ENCODE measurements at places on chromosomes 11 and 22.

GRCh38 chr11:64186492-64187165 lies 658 bp downstream of the STIP1 start:
- peak; percentile 56 for DNase-seq

- DNase-seq = no peak
Measured at GRCh38 chr11:19352771-19353160, 112.0 kb upstream of the E2F8 start.

DNA sequence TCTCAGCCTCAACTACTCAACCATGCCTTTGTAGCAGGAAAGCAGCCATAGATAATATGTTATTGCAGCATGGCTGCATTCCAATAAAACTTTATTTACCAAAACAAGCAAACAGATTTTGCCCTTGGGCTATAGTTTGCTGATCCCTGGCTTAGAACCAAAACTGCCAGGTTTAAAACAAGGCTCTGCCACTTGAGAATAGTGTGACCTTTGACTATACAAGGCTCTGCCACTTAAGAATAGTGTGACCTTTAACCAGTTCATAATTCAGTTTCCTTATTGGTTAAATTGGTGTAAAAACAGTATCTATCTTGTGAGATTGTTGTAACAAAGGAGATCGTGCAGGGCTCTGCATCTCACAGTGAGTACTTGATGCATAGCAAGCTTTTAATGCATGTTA lies 217.3 kb upstream of the MTNR1B start:
- DNase-seq = no peak

GRCh38 chr11:1484061-1484671 lies 2.4 kb downstream of the MOB2 start:
- no peak for DNase-seq

- no peak for DNase-seq
Measured at GRCh38 chr22:36700711-36701670, 2.6 kb downstream of the CACNG2 start.

Data from activated CD4-positive, alpha-beta T cell treated with anti-CD3 and anti-CD28 coated beads, Interleukin-2, amount 10 ng/mL, durations not matched to agents 7 days and 5 days (primary cell).